ENCODE measurements at places on chromosomes 11 and 22. TPM values are rescaled to one million over a fixed set of nuclear protein-coding genes. Genes with fewer than 3 reads are reported as not detected.

The SYT12 gene
- total RNA-seq = 0.55 TPM

The OR6T1 gene
- total RNA-seq = not detected

The ANGPTL5 gene
- not detected for total RNA-seq

The ABCG4 gene
- 1.3 TPM for total RNA-seq

- H3K36me3 ChIP-seq = peaks cover 6% of the 10 kb centered on the region
- H3K4me1 ChIP-seq = peaks cover 17% of the 10 kb centered on the region
- no peak for DNase-seq
- peak overlapping the region; percentile 98 for H3K27ac ChIP-seq
- no peak overlapping the region for H3K4me3 ChIP-seq
Observed at GRCh38 chr11:11981364-11981763, 27.1 kb downstream of the DKK3 start.

DNA sequence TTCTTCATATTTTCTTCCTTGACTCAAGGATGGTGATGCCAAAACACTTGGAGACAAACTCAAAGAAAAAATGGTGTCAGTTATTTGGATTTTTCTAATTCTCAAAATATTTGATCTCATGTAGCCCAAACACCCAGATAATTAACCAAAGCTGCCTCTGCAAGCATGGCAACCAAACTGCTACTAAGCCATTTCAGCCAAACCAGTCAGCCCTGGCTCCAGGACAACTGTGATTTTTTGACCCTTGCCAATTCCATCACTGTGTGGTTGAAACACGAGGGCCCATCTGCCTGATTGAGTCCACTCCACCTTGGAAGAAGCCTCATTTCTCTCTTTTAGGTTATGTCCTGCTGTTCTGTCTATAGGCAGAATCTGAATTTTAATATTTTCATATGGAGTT lies 277.4 kb downstream of the BLID start:
- no peaks in the 10 kb centered on the region for H3K36me3 ChIP-seq
- no peak for DNase-seq
- no peaks in the 10 kb centered on the region for H3K27me3 ChIP-seq
- H3K4me3 ChIP-seq = no peak overlapping the region
- H3K27ac ChIP-seq = no peak overlapping the region

Measured in type B pancreatic cell (in vitro differentiated cells).